NCI-H1417 (cell line): ENCODE measurements at places on chromosomes 4 and X.

GRCh38 chr4:25878676-25879075 is 15.9 kb upstream of the SEL1L3 start:
- DNase-seq = no peak

DNA sequence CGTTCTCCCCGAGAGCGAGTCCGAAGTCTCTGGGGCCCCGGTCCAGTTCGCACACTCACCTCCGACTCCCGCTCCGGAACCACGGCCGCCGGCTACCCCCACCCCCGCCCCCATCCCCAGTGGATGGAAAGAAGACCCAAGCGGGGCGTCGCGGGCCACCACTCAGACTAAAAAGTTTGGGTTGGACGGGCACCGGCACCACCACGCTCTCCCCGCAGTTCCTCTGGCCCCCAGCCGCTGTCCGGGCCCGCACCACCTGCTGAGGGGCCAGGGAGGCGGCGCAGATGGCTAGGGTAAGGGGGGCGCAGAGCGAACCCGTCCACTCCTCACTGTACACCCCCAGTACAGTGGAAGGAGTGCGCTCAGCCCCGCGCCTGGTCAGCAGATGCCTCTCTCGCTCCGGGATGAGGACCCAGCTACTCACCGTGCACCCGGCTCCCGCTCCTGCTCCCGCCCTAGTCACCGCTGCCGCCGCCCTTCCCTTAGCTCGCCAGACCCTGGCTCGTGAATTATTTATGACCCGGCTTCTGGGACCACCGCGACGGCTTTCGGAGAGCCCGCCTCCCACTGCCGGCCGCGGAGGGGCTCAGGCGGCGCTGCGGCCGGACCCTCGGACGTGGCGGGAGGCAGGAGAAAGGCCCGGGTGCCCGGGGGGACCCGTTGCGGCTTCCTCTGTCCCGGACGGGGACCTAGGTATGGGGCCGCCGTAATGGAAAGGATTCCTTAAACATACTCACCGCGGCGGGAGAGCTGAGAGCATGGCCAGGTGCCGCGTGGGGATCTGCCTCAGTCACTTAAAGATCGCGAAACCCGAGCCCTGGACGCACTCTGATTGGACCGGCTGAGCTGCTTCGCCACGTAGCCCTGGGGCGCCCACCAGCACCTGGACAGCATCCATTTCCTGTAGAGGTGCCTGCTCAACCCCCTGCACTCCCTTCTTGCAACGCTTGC is at the start of gene PROM1:
Gene PROM1, minus strand, starts transcription at position 783 of the 951 bp plus-strand sequence. CDS start 8,117 bp downstream, outside the sequence.
- DNase-seq = no peak

DNA sequence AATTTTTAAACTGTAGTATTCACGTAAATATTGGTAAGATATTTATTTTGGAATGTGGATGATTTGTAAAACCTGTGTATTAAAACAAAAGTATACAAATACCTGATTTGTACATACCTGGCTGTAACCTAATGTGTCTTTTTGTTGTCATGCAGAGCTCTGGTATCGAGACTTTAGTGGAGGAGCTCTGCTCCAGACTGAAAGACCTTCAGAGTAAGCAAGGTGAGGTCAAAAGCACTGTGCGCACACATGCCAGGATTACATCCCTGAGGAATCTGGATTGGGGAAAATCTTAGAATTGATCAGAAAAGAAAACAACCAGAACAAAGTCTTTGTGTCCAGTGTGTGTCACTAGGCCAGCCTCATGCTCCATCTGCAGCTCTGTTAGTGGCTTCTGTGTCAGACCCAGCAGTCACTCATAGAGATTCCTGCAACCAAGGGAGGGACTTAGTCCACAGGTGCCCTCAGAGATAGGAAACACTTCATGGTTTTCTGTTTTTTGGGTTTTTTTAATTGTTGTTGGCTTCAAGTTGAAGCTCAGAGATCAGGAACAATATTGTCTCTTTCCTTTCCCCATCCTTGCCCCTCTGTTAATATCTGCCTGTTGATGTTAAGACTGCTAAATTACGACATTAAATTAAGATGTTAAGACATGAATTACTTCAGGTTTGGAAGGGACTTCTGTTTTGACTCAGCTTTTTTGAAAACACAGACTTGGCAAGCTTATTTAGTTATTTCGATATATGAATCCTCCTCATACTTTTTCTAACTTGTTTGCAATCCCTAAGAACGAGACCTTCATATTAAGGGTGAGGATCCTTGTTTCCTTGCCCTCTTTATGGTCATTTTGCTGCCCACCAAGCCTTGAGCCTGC is 52.4 kb upstream of the TBC1D14 start:
- DNase-seq = no peak

DNA sequence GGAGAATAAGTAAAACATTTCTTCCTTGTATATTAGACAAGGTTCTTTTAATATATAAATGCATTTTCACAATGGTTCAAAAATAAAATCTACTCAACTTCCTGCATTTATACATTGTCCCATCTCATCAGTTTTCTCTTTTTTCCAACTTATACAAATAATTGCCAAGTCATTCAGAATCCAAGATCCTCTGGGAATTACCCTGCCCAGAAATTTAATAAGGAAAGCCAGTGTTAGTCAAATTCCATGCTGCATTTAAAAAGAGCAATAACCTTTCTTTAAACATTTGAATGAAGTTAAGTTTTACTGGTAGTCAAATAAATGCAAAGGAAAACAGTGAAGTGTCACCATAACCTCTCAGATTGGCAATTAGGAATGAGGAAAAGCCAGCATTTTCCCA is 357.9 kb downstream of the PPP3CA start:
- DNase-seq = no peak

GRCh38 chr4:186144198-186144945 is 39.9 kb downstream of the FAM149A start:
- DNase-seq = peak; percentile 62

GRCh38 chrX:9329056-9329455 is 135.8 kb upstream of the TBL1X start:
- no peak for DNase-seq

DNA sequence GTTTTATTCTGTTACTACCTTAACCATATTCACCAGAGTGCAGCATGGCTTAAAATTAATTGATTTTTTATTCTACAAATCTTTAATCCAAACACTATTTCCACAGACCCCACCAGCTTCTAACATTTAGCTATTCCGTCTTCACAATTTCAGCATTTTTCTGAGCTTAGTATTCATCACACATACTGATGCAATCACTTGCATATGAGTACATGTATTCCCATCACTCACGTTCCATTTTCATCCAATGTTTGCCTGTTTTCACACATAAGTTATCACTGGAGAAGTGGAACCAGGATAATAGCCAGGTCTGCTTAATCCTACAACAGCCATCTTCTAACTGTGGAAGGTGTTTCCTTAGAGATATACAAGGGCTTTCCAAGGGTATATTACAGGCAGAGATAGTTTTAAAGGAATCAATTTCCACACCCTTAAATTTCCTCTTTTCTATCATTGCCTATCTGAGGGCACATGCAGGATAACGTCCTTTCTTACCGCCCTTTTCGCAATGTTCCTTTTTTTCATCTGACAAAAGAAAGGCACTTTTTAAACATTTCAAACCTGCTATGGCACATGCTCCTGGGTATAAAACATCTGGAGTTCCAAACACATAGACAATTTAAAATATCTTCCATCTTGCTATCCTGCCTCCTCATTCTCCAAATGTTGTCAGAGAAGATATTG is 115.8 kb downstream of the CORIN start:
- no peak for DNase-seq

GRCh38 chr4:85909851-85910250 is 434.9 kb downstream of the ARHGAP24 start:
- DNase-seq = no peak

GRCh38 chr4:174332741-174333493 is 49.2 kb downstream of the CEP44 start:
- no peak for DNase-seq

DNA sequence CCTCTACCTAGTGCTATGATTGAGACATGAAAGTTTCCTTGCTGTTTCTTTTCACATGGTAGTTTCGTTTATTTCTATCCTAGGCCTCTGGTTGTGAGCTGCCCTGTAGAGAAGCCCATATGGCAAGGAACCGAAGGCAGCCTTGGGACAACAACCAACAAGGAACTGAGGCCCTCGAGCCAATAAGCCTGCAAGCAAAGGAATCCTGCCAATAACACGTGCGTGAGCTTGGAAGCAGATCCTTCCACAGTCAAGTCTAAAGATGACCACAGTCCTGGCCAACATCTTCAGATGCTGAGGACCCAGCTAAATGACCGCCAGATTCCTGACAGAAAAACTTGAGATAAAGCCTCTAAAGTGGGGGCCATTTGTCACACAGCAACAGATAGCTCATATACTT is 100.4 kb upstream of the FAM9B start:
- DNase-seq = no peak

GRCh38 chr4:162959046-162959445 is 207.6 kb downstream of the NAF1 start:
- peak; percentile 22 for DNase-seq

DNA sequence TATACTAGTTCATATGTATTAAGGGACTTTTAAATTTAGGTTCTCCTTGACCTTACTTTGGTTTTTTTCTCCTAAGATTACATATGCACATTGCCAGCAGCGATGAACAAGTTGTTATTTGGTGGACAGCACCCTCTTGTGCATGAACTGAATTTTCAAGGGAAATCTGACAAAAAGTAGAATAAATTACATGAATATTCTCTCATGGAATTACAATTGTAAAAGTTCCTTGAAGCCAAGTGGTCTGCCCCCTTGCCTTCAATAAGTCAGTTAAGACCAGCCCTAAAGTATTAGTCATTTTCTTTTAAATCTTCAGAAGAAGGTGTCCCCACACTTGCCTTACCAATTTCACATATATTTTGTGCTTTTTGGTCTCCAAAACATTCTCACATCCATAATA is 30.7 kb upstream of the SMARCA5 start:
- peak; percentile 73 for DNase-seq

DNA sequence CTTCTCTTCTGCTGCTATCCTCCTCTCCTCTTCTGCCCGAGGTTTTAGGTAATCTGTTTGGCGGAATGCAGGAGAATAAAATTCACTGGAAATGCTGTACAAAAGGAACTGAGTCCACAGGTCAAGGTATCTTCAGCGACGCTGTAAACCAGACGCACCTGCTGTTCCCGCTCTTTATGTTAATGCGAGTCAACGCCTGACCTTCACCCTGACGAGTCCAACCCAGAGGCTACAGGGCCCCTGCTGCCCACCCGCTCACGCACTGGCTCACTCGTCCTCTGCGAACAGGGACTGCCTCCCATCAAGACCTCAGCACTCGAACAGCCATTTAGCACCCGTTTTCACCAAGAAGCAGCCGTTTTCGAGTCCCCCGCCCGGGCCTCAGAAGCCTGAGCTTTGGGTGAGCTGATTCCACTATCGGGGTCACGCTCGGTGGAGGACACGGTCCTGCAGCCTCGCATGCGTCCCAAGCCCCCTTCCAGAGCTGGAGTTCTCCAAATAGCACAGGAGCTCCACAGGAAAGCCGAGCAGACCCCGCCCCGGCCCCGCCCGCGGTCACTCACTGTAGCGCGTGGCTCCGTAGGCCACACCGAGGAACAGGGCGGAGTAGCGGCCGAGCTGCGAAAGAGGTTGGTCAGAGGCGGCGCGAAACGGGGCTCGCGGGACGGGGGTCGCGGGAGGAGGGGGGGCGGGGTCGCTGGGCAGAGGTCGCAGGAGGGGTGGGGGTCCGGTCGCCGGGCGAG is 556 bp downstream of the ATP5ME start:
- DNase-seq = peak; percentile 33

DNA sequence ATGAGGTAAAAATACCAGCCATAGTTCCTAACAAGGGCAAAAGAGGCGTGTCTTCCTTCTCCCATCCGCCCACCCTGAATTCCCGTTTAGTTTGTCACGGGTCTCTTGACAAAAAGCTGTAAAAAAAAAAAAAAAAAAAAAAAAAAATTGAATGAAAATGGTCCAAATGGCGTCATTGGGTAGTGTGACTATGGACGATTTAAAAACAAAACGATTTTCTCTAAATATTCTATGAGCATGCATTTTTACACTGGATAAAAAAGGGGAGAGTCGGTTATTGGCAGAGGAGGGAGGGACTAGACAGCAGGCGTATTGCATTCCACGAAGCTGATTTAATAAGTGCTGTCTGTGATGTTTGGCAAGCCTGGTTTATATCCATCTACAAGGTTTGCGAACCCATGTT is at the start of gene FAM133A:
Gene FAM133A, plus strand, starts transcription at position 338 of the 403 bp plus-strand sequence. CDS start 35,214 bp downstream, outside the sequence.
- DNase-seq = no peak

DNA sequence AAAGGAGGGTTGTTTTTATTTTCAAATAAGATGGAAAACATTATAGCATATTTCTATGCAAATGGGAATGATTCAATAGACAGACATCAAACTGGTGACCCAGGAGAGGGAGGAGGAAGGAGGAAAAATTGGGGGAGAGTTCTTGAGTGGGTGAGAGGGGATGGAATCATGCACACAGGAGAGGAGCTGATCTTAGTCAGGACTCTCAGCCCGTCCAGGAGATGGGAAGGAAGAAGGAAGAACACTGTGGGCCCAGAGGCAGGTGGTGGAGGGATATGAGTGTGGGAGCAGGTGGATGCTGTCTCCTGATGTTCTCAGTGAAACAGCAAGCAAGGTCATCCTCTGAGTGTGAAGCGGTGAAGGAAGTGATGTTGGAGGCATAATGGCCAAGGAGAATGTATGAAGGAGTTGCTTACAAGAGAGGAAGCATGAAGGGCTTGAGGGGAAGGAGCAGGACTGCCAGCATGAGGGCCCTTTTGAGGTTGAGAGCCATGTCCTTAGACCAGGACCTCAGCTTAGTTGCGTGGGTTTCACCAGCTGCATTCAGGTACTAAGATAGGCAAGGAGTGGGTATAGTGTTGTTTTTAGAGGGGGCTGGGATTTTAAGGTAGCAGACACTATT is 161.7 kb upstream of the NAP1L5 start:
- DNase-seq = no peak

GRCh38 chrX:12770440-12770839 is 20.8 kb upstream of the PRPS2 start:
- DNase-seq = no peak

- peak; percentile 8 for DNase-seq
Measured at GRCh38 chrX:105017641-105018040, 202.9 kb downstream of the TEX13A start.

DNA sequence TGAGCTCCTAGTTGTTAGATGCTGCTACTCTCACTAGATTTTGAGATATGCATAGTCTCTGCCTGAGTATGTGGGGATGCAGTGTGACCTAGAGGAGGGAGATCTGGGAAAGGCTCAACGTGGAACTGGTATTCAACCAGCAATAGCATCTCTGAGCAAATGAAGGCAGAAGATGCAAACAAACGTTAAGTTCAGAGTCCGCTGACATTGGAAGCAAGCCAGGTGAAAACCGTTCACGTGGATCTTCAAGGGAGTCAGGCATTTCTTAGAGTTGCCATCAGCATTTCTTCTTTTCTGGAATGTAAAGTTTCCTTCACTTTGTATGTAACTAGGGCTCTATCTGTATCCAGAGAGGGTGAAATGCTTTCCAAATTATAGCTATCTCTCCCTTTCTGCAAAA is 59.9 kb downstream of the C4orf51 start:
- DNase-seq = no peak

GRCh38 chrX:45851434-45851991 is 650.8 kb upstream of the DIPK2B start:
- peak; percentile 93 for DNase-seq

GRCh38 chrX:68755616-68756125 is 73.2 kb upstream of the EFNB1 start:
- no peak for DNase-seq

- no peak for DNase-seq
Measured at GRCh38 chr4:158966091-158966490, 136.8 kb upstream of the RAPGEF2 start.
